ENCODE measurements at places on chromosomes 7 and 10.

DNA sequence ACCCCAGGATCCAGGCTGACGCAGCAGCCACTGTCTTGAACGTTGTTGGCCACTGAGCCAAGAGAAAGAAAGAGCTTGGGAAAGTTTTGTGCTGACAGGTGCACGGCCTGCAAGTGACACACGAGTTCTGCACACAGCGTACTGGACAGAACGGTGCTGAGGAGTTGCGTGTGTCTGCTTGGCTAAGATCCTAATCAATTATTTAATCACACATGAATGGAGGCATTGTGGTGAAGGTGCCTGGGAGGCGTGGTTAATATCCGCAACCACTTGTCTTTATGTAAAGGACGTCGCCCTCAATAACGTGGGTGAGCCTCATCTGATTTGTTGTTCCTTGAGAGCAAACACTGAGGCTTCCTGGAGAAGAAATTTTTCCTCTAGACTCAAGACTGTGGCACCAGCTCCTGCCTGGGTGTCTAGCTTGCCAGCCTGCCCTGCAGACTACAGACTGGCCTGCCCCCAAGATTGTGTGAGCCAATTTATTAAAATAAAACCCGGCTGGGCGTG is 16.6 kb upstream of the GNA12 start:
- no peak for DNase-seq

DNA sequence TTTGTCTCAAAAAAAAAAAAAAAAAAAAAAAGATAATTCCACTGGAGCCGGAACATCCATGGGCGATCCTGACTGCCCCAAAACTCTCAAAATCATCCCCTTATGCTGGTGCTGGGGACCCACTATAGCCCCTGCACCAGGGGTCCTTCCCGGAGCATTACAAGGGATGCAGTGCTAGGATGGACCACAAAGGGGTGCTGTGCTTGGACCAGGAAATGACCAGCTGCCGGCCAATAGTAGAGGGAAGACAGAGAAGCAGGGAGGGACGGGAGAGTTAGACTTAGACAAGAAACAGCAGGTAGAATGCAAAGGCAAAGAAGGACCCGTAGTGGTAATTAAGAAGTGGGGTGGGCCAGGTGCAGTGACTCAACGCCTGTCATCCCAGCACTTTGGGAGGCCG is 40.5 kb downstream of the RCC1L start:
- no peak for DNase-seq

- DNase-seq: no peak
Measured at GRCh38 chr7:22647451-22648257, 79.3 kb upstream of the IL6 start.

DNA sequence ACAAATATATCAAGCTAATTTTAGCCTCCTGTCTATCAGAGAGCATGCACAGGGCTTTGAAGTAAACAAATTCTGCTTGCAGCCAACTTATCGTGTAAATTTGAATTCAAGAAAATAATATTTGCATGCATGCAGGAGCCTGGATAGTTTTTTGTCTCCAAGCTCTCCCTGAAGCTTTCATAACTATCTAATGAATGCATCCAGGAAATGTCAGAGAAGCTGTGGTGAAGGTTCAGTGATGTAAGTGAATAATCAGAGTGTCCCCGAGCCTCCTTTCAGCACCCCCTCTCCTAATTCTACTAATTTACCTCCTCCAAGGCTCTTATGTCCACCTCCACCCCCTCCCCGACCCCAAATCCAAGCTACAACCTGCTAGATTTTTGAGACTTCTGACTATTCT is 172.0 kb upstream of the ZNF32 start:
- no peak for DNase-seq

- DNase-seq: no peak
Measured at GRCh38 chr7:50389961-50390360, 60.2 kb downstream of the FIGNL1 start.

- DNase-seq: no peak
Measured at GRCh38 chr7:86207740-86208139, 436.0 kb upstream of the GRM3 start.

GRCh38 chr7:105854498-105854897 is 21.9 kb downstream of the ATXN7L1 start:
- no peak for DNase-seq

GRCh38 chr10:687583-688311 is 1.7 kb downstream of the DIP2C start:
- DNase-seq: no peak

DNA sequence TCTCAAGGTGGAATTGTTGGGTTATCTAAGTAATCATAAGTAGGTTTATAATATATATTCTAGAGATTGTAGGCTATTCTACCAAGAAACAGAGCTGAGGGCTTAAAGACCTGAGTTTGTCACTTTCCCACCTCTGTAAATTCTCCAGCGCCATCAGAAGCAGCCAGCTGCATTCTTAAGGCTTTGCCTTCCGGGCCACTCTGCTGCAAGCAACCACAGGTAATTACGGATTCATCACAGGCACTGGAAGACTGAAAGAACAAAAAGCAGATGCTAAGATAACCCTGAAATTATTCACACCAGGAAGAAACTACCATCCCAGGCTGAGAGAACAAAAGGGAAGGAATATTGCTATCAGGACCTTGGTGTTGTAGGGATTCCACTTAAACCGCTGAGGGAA is 137.8 kb upstream of the JCAD start:
- no peak for DNase-seq

DNA sequence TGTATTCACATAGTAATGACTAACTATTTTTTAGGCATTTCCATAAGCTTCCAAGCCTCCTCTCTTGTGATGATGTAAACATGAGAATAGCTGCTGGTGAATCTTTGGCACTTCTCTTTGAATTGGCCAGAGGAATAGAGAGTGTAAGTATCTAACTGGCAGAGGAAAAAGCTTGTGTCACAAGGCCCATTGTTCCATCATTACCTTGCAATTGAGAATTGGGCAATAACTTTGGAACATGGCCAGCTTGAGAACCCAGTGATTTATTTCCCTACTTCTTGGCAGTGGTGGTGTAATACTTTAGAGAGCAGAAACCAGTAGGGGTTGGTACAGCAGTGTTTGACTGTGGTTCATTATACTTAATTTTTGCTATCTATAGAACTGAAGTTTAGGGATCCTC is 12.0 kb downstream of the IFRD1 start:
- no peak for DNase-seq

DNA sequence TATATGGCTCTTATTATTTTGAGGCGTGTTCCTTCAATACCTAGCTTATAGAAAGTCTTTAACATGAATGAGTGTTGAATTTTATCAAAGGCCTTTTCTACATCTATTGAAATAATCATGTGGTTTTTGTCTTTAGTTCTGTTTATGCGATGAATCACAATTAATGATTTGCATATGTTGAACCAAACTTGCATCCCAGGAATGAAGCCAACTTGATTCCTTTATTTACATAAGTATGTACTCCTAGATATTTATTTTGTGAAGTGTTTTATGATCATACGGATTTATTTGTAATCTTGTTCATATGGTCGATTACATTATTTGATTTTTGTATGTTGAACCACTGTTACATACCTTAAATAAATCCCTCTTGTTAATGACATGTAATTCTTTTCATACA is 244.3 kb upstream of the KCND2 start:
- no peak for DNase-seq

GRCh38 chr10:15181576-15182156 is 13.2 kb upstream of the NMT2 start:
- DNase-seq: no peak

DNA sequence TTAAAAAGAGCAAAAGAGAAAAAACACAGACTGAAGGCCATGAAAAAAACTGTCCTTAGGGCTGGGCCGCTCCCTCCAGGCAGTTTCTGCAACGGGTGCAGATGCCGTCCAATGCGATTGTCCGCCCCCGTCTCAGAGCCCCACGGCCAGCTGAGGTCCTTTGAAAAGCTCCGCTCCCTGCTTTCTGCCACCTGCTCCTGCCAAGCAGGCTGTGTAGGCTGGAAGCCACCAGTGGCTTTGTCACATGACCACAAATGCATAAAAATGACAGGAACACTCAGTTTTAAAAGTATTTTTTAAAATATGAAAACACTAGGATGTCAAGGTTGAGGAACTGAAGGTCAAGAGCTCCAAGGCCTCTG is 71.7 kb downstream of the AMZ1 start:
- no peak for DNase-seq

- no peak for DNase-seq
Measured at GRCh38 chr10:132143162-132143561, 43.6 kb upstream of the DPYSL4 start.

DNA sequence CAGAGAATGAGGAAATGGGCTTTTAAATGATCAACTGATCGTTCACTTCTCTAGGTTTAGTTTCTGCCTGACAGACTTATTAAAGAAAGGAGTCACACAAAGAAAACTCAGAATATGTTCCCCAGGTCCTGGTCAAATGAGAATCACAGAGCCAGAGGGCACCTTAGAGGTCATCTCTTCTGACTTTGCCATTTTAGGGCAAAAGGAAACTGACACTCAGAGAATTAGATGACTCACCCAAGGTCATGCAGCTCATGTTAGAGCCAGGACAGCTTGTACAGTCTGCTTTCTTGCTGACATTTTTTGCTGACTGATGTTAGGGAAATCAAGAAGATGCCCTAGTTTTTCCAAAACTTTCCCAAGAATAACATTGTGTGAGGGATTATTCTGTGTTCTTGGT is 312.7 kb upstream of the SP8 start:
- DNase-seq: no peak

GRCh38 chr7:21367081-21367480 is 60.8 kb upstream of the SP4 start:
- DNase-seq: no peak

- no peak for DNase-seq
Measured at GRCh38 chr10:14016931-14017333, 313.8 kb downstream of the FRMD4A start.

GRCh38 chr7:69738396-69738951 is 140.2 kb downstream of the AUTS2 start:
- no peak for DNase-seq

- no peak for DNase-seq
Measured at GRCh38 chr7:116528008-116528789, 3.4 kb downstream of the CAV1 start.

DNA sequence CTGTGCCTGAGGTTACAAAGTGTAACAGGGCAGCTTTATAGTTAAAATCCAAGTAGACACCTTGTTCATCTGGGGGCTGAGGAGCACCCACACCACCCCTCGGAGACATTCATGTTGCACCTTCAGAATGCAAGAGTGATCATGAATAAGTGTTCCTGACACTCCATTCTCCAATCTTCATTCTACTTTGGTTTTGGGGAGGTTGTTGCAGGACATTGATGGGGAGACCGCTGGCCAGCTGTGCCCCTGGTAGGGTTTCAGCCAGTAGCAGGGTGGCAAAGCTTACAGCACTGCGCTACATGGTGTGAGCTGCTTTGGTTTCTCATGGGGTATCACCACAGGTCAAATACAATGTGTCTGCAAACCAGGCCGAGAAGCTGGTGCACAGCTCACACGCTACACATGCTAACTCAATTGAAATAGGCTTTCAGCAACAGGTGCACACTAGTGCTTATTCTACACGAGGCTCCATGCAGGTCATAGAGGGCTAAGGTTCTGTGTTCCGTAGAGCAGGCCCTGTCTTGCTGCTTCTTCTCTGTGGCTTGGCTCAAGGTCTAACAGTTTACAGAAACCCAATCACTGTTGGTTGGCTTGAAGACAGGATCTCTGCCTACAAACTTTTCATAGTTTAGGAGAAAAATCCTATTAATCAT is 317.4 kb upstream of the ZNF32 start:
- no peak for DNase-seq

GRCh38 chr7:5428478-5429252 is 5.0 kb upstream of the TNRC18 start:
- no peak for DNase-seq

DNA sequence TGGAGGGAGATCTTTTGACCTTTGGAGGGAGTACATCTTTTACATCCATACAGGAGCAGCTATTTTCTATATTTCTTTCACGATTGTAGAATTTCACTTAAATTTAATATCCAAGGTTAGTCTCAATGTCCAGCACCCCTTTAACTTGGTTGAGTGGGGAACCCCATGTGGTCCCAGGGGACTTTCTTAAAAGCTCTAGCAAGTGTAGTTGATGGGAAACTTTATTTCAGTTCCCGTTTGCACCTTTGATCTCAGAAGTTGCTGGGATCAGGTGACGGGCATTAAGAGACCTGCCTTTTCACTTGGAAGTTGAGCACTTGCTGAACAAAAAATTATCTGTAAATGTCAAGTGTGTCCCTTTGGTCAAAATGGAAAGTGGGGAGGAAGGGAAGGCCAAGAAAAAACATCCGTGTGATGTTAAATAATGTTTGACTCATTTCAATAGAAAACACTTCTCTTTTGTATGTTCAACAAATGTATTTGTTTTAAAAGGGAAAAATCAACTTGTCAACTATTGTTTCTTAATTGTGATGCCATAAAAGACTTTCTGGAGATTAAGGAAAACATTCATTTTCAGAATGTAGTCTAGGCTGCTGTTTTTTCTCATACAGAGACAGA is 370.1 kb upstream of the GALNT17 start:
- DNase-seq: no peak

GRCh38 chr7:44755698-44756627 is 7.3 kb downstream of the ZMIZ2 start:
- no peak for DNase-seq

GRCh38 chr7:90403174-90404113 is at the start of gene CLDN12:
TSS of gene CLDN12 (plus strand) at chr7:90403461. CDS start at chr7:90412677, 9,216 bp downstream.
- peak; percentile 62 for DNase-seq

DNA sequence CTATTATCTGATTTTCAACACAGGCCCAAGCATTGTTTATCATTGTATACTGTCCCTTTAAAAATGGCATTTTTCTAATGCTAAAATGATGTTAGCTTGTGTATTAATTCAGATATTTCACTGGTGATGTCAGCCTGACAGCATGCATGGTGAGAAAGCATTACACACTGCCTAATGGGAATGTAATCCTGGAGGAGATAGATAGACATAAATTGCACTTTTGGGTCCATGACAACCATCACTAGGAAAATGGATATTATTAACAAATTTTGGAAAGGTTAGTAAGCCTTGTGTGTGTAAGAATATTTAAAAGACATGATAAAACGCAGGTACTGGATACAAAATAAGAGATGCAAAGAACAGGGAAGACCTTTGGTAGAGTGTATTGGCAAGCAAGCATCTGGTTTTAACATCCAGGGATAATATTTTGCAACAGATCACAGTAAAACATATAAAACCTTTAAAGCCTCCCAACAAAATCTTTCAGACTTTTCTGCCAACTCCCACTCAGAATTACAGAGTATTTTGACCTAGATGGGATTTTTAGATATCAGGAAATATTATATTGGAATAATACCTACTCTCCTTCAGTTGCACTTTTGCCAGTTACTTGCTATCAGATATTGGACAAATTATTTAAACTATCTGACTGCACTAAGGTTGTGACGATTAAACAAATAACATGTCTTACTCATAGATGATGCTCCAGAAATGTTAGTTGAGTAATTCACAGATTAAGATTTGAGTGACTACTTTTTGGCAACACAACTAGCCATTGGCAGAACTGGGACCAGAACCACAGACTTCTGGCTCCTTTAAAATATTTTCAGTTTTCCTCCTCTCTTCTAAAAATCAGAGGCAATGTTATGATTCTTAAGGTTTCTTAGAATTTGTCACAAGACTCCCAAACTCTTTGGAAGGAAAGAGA is 291.6 kb upstream of the SEMA3C start:
- no peak for DNase-seq

Measured in stimulated activated CD8-positive, alpha-beta memory T cell treated with anti-CD3 and anti-CD28 coated beads, Interleukin-15, amount 100 ng/mL, for 4 hours (primary cell).